NCI-H510A (cell line): ENCODE measurements at places on chromosomes 13 and 19.
A peak's percentile ranks its signal among the peaks of the same experiment; 100 is the strongest.

- no peak for DNase-seq
Observed at GRCh38 chr19:5943045-5943444, 29.0 kb downstream of the CAPS start.

DNA sequence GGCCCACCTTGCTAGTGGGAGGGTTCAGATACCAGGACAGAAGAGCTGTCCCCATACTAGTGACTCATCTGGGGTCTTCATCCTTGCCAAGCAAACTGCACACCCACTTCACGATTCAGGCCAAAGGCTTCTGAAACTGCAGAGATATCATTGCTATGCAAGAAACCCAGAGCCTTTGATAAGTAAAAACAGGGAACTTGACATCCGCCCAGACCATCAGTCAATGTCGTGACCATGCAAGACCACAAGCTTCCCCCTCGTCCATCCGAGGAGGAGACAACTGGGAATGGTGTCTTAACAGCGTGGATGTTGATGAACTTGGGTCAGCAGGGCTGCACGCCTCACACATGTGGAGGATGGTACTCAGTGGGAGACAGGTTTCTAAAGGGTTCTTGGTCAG lies 58.0 kb downstream of the ABCC4 start:
- no peak for DNase-seq

DNA sequence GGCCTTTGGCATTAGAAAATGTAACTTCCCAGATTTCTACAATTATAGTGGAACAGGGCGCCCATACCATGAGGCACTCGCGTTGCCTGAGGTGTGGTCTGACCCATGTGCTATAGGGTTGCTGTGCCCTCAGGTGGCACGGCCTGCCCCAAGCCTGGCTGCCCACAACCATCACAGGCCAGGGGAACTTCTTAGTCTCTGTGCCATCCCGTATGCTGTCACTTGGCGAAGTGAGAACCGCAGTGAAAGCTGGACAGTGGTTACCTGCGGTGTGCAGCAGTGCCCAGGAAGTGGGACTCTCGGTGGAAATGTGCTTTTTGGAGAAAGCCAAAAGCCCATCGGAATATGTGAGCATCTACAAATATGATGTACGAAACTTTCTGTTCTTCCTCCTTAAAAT lies 88.2 kb upstream of the GPR183 start:
- no peak for DNase-seq

DNA sequence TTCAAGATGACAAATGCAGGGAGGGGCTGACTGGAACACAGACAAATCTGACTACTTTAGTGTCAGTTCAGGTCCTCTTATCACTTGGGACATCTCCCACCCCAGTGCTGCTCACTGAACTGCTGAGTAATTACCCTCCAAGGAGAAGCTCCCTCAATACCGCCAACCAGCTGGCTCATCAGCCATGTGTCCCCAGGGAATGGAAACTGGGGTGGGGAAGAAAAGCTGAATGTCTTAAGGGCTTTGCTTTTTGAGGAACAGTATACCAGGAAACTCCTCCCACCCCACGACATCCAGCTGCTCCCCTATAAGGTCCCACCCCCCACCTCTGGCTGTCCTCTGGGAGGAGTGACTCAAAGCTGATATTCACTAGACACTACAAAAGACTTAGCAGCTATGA lies 2.0 kb downstream of the ZNF823 start:
- DNase-seq = no peak

DNA sequence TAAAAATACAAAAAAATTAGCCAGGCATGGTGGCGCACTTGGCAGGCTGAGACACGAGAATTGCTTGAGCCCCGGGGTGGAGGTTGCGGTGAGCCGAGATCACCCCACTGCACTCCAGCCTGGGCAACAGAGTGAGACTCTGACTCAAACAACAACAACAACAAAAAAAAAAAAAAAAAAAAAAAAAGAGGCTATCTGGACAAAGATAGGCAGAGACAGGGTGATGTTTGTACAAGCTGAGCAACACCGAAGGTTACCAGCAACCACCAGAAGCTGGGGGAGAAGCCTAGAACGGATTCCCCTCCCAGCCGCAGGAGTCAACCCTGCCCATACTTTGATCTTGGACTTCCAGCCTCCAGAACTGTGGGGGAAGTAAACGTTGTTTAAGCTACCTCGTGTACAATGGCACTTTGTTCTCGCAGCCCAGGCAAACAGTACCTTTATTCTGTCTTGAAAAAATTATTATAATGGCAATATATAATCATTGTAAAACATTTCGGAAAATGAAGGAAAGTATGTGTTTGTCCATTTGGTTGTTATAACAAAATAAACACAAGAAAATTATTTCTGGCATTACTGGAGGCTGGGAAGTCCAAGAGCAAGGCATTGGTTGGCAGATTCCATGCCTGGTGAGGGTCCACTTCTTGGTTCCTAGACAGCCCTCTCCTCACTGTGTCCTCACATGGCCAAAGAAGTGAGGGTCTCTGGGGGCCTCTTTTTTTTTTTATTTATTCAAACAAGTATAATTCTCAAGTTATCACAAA lies 39.8 kb upstream of the LATS2 start:
- no peak for DNase-seq

- no peak for DNase-seq
Observed at GRCh38 chr13:96299235-96299634, 209.3 kb downstream of the HS6ST3 start.

DNA sequence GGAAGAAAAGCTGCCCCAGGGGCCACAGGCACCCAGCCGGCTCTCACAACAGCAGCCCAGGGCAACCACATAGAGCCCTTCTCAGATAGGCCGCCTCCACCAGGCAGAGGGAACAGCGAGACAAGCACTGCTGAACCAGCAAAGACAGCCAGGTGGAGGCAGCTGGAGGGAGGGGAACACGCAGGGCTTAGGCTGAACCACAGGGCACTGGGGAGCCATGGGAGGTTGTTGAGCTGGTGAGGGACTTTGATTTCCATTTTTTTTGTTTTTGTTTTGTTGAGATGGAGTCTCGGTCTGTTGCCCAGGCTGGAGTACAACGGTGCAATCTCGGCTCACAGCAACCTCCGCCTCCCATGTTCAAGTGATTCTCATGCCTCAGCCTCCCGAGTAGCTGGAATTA lies 3.5 kb downstream of the GAMT start:
- DNase-seq = no peak

- no peak for DNase-seq
Observed at GRCh38 chr13:98253526-98253925, 76.5 kb upstream of the RNF113B start.

DNA sequence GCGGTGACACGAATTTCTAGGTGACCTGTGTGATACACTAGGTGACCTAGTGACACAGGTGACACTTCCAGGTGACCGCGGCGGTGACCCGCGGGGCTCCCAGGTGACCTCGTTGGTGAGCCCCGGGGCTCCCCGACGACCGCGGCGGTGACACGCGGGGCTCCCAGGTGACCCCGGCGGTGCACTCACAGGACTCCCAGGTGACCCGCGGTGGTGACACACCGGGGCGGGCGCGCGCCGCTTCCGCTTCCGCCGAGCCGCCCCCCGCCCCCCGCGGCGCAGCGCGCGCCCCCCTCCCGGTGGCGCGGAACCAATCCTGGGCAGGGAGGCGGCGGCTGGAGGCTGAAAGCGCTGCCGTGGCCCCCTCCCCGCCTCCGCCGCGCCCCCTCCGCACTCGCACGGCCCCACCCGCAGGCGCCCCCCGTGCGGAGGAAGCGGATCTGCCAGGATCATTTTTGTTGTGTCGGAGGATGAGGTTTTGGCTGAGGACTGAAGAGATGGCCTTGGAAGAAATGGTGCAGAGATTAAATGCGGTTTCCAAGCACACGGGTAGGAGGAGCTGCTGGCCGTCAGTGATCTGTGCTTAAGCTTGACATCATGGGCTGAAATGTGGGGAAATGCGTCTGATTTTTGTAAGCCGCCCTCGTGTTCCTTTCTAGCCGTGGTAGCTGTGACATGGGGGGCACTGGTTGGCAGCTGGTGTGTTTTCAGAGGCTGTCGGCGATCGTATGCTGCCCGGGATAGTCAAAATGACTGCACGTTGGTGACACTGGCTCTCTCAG lies at the start of gene MCF2L:
Gene MCF2L, plus strand, starts transcription at position 305 of the 782 bp plus-strand sequence. Its CDS starts 166 bp downstream, at position 471.
- peak; percentile 58 for DNase-seq

GRCh38 chr19:51107406-51108065 lies 673 bp downstream of the CTU1 start:
- DNase-seq = no peak

GRCh38 chr19:33780251-33780650 lies 16.4 kb upstream of the KCTD15 start:
- no peak for DNase-seq

GRCh38 chr13:99385940-99386339 lies 78.7 kb upstream of the GPR183 start:
- no peak for DNase-seq

DNA sequence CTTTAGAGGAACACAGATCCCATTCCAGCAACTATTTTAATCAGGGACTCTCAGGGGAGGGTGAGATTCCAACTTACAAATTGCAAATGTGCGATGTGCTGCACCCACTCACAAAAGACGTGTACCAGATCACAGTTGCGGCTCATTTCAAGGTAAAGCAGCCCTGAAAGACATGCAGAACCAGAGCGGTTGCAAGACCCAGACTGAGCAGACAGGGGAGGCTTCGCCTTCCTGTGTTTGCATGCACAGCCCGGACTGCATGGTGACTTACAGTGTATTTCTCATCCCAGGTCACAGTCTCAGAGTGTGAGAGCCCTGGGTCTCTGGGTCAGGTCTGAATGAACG lies 84.6 kb downstream of the ATP11A start:
- DNase-seq = no peak

DNA sequence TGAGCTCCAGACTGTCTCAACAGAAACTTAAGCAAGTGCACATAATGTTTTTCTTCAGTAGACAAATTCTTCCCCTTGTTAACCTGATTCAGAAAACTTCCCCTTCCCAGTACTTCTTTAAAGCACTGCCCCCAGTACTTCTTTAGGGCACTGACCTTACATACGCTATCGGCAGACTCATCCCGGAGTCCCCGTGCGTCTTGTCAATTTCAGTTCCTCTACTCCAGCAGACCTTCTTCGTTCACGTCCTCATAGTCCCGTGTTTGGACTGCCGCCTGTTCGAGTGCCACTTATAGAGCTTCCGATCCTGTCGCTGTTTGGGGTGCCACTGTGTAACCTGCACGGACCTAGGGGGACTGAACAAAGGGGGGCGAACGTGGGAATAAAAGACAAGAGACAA lies 29.0 kb downstream of the ZNF627 start:
- no peak for DNase-seq

- no peak for DNase-seq
Observed at GRCh38 chr13:108266321-108266990, 3.1 kb upstream of the TNFSF13B start.

DNA sequence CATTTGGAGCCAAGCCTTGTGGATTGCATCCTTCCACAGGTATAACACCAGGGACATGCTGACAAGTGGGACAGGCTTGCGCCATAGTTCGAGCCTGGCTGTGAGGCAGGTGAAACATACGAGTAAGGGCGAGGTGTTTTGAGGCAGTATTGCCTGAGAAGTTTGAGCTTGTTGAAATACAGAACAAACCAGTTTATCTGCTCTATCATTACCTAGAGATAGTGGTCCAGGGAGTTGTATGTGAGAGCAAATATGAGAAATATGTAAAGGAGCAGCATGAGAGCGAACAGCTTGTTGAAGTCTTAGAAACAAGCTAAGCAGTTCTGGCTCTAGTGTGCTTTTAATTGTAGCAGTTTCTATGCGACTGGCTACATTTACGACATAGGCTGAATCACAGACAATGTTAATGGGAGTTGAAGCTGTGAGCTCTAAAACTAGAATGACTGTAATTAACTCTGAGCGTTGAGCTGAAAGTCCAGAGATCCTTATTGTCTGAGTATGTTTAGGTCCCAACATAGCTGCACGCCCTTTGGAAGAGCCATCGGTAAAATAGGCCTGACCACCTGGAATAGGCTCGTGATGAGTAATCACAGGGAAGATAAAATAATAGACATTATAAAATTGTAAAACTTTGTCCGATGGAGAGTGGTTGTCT lies 8.2 kb downstream of the ZNF439 start:
- DNase-seq = no peak

- DNase-seq = no peak
Observed at GRCh38 chr13:44280456-44280855, 93.2 kb upstream of the SERP2 start.

DNA sequence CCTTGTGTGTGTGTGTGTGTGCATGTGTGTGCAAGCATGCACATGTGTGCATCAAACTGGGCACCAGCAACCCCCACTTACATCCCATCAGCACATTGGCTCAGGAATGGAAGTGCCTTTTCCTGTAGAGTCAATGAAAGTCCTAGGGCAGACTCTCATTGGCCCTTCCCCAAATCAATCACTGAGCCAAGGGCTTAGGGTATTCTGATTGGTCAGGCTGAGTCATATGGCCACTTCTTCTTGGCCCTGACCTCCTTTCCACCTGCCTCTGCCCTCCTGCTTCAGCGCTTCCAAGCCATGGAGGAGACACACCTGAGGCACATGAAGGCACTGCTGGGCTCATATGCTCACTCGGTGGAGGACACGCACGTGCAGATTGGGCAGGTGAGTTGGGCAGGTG lies 20.9 kb downstream of the FCHO1 start:
- DNase-seq = no peak

DNA sequence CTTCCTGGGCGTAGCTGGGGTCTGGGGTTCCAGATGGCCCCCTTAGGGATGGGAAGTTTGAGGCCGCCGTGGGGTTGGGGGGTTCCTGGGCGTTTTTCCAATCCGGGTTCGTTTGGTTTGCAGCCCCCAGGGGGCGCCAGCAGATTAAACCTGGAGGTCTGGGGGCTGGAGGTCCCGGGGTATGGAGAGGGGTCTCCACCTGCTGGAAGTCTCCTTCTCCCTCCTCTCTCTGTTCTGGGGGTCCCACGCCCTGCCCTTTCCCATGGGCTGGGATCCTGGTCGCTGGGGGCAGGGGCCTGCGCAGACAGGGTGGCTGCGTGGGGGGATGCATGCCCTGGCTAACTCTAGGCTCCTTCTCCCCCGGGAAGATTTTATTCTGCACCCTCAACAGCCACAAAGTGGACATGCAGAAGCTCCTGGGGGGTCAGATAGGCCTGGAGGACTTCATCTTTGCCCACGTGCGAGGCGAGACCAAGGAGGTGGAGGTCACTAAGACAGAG lies 899 bp downstream of the GIPC3 start:
- no peak for DNase-seq

DNA sequence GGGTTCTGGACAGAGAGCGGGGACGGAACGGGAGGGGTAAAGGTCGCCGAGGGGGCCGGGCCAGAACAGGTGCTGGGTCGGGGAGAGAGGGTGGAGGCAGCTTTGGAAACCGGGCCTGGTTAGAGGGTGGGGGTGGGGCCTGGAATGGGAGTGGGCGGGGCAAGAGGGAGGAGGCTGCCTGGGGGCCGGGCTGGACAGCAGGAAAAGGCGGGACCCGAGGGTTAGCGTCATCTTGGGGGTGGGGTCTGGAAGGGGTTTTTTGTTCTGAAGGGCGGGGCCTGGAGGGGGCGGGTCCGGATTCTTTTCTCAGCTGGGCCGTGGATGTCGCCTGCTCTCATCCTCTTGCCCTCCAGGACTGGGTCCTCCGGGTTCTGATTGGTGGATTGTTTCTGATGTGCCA lies 4.3 kb upstream of the ZNF813 start:
- DNase-seq = no peak

DNA sequence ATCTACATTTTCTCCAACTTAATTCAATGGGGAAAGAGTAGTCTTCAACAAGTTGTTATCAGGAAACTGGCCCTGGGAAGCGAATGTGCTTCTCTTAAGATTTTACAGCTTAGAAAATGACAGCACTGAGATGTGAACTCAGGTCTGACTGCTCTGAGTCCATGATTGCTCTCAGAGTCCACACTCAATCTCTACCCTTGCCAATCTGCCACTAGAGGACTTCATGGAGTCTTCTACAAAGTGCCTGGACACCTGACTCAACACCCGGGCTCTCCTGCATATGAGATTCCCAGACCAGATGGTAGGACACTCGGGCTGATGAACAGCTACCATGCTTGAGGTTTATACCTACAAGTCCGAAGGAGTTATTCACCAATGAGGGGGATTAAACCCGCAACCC lies 74.8 kb downstream of the ABCC4 start:
- no peak for DNase-seq
